Activated T-helper 17 cell treated with anti-CD3 and anti-CD28 coated beads, Interleukin-2, amount 50 U/mL, for 72 hours (primary cell): ENCODE measurements at places on chromosomes 3 and 15. TPM values are rescaled to one million over a fixed set of nuclear protein-coding genes. Genes with fewer than 3 reads are reported as not detected.

The ENTPD3 gene
- not detected for total RNA-seq

DNA sequence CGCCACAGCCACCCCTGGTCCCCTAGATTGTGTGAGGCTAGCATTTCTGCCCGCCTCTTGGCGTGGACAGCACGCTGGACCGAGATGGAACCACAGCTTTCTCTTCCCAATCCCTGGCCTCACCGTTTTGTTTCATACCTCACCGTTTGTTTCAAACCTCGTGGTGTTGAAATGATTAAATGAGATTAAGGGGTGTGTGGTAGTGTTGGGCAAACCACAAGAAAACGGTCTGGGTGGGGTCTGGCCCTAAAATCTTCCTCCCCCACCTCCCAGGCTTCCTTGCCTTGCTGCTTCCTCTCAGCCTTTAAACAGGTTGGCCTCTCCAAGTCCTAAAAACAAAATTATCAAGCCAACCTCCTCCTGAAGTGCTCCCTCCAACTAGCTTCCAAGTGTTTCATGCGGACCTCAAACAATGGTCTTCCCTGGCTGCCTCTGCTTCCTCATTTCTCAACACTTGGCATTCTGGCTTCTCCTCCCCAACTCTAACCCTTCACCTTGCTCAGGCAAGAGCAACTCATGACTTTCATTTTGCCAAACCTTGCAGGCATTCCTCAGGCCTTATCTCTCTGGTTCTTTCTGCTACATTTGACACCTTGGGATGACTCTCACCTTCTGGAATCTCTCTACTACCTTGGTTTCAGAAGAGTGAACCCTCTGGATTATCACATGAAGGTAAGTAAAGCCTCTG lies 1.4 kb upstream of the ATP13A3 start:
- ATAC-seq = no peak

DNA sequence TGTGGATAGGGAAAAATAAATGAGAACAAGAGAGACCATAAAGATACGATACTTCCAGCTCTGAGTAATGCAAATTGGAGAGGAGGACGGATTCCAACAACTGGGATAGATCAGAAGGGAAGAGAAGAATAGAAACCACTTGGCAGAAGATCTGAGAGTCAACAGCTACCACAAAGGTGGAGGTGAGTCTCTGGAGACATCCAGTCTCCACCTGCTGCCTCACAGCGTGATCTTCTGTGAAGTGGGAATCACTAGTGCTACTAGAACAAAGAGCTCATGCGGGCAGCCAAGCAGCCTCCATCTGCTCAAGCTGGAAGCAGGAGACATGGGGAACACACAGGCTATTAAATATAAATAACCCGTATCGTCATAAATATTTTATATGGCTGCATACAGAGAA lies 558.5 kb upstream of the CFAP20DC start:
- no peak for ATAC-seq

- ATAC-seq = no peak
Measured at GRCh38 chr3:141055136-141055535, 4.0 kb downstream of the SPSB4 start.
